ENCODE measurements at places on chromosomes 12 and 14.
A peak's percentile ranks its signal among the peaks of the same experiment; 100 is the strongest.

DNA sequence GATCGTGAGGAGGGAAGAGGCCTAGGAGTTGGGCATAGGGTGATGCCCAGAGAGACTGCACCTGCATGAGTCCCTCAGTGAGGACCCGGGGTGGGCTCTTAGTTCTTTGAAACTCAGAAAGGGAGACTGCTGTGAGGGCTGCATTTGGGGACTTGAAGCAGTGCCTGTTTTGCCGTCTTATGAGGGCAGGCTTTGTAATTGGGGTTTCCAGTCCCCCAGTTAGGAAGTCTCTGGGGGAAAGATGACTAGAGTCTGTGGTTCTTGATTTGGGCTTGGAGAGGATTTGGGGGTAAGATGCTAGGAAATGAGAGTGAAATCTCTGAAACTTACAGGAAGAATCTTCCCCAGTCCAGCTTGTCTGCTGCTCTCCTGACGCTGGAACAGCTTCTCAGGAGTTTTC lies 99.6 kb downstream of the ARF6 start:
- DNase-seq, result no peak

GRCh38 chr14:93212432-93212831 lies 5.4 kb downstream of the UBR7 start:
- DNase-seq, result no peak

GRCh38 chr12:94659346-94659930 lies 9.1 kb upstream of the TMCC3 start:
- DNase-seq, result no peak

- no peak for DNase-seq
Observed at GRCh38 chr14:60882219-60882618, 98.7 kb downstream of the TRMT5 start.

DNA sequence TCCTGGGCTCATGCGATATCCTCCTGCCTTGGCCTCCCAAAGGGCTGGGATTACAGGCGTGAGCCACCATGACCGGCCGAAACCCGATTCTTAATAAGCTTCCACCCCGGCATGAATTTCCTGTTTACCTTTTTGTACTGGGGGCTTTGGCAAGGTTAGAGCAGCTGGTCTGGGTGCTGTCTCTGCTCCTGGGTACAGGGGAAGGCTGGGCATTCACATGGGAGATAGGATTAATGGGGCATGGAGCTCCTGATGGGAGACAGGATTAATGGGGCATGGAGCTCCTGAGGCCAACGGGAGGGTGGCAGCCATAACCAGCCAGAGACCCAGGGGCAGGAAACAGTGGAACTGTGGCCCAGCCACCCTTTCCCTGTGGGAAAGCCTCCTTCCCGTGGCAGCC lies 69.5 kb upstream of the DICER1 start:
- DNase-seq, result peak; percentile 32

DNA sequence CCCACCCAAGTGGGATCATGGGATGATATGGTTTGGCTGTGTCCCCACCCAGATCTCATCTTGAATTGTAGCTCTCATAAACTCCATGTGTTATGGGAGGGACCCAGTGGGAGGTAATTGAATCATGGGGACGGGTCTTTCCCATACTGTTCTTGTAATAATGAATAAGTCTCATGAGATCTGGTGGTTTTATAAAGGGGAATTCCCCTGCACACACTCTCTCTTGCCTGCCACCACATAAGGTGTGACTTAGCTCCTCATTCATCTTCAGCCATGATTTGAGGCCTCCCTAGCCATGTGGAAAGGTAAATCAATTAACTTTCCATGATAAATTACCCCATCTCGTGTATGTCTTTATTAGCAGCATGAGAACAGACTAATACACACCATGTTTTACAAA lies 109.2 kb downstream of the IGF1 start:
- DNase-seq, result no peak

DNA sequence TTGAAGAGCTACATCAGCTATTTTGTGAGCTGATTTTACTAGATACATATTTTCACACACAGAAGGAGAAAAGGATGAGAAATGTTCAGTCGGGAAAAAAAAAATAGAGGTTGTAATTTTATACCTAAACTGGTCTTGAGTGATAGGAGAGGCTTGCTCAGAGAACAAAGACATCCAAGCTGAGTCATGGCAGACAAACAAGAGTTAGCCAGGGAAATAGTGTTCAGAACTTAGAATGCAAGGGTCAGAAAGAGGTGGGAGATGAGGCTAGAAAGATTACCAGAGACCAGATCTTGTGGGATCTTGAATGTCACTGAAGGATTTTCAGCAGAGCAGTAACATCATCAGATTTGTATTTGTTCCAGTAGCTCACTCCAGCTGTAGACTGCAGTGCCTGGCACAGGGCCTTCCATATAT lies 121.9 kb upstream of the ATF1 start:
- DNase-seq, result no peak

GRCh38 chr12:11652351-11653040 lies 3.0 kb downstream of the ETV6 start:
- no peak for DNase-seq

Data from NCI-H2081 (cell line).